ENCODE measurements at places on chromosomes 2 and 18.

DNA sequence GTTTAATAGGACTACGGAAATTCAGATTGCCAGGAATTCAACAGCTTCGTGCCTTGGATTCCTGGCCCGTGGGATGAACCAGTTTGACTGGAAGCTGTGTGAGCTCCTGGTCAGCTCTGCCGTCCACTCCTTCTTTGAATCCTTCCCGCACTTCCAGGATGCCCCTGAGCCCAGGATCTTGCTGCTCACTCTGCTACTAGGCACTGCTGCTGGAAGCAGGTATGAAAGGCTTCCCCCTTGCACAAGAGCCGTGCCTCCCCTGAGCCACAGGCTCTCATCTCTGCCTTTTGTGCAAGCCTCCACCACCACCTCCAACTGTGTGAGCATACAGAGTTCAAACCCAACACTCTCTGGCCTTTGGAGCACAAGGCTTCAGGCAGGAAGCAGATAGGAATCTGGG is 34.9 kb downstream of the EN1 start:
- no peak for DNase-seq

DNA sequence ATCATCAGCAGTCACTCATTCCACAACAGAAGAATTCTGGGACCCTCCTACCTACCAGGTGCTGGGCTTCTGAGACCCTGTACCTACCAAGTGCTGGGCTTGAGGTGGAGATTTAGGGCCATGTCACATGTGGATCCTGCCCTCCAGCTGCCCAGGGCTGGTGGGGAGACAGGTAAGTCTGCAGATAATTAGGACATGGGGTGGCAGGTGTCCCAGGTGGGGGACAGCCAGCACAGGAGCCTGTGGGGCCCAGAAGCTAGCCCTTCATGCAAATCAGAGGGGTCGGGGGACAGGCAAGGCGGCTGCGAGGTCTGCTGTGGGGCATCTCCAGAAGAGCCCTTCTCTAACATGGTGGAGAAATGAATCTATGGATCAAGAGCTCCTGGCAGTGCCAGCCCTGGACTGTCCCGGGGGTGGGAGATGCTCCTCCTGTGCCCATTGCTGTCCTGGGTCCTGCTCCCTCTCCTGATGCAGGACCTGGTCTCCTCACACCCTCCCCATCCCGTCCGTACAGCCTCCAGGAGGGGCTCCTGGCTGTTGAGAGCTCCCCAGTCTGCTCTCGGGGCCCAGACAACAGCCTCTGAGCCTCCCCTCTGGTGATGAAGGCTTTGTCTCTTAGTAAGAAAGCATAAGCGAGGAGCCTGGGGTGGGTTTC is 106.3 kb upstream of the GLI2 start:
- DNase-seq = no peak

DNA sequence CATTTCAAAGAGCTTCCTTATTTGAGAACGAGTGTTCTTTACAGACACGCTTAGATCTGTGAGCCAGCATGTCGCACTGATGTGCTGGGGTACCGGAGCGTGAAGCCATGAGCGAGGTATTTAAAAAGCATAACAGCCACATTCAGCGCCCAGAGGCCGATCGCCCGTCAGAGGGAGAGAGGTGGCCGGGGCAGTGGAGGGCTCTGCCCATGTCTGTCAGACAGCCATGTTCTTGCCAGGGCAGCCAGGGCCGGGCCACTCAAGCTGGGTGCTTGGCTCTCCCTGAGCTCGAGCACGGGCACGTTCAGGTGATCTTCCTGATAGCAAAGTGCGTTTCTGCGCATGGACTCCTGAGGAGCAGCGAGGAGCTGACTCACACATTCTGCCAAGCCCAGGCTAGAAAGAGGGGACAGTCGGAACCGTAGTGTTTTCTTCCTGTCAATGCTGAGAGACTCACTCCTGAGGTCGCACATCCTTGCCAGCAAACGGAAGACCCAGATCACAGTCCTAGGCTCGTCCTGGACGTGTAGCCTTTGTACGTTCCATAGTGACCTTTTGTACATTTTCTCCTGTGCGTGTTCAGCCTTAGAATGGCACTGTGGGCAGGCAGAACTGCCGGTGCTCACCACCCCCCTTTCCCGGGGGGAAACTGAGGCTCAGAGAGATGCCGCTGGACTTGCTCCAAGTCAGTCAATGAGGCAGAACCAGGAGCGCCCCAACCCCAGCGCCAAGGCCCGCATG is 100.7 kb downstream of the NFATC1 start:
- DNase-seq = no peak

- DNase-seq = no peak
These were observed 18.1 kb downstream of the PPP1R7 start for GRCh38 chr2:241168366-241168765.

GRCh38 chr2:71923887-71924533 is 223.7 kb downstream of the CYP26B1 start:
- DNase-seq = peak; percentile 23

Data from NCI-H524 treated with DMSO at 0.1 percent for 48 hours (cell line).